Activated CD8-positive, alpha-beta T cell treated with anti-CD3 and anti-CD28 coated beads, Interleukin-2, amount 10 ng/mL, durations not matched to agents 7 days and 5 days (primary cell): ENCODE measurements at places on chromosomes 16 and 17. TPM values are rescaled to one million over a fixed set of nuclear protein-coding genes. Genes with fewer than 3 reads are reported as not detected.

DNA sequence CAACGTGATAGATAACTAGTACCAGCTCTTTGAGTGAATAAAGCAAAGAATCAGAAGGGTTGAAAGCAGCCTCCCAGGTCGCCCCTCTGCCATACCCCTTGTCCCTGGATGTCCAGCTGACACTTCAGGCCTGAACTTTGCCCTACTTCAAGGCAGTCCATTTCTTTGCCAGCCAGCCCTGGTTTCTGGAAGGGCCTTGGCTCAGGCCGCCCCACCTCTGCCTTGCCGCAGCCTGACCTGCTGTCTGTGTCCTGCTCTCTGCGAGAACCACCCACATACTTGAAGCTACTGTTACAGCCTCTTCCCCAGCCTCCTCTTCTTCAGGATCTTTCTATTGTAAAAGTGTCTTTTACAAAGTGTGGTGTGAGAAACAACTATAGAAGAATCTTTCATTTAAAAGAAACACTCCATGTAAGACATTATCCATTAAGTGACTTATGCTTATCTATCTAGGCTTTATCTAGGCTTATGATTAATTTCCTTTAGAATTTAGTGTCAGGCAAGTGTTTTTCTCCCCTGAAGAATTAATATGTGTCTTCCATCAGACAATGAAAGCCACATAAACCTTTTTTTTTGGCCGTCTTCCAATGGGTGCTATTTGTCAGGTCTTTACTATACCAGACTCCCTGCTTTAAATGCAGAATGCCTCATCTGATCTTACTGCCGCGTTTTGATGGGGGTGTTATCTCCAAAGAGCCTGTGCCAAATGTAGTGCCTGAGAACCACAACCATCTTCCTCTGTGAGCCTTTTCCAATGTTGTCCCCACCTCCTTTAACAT lies 133.9 kb downstream of the SOCS1 start:
- DNase-seq: no peak

DNA sequence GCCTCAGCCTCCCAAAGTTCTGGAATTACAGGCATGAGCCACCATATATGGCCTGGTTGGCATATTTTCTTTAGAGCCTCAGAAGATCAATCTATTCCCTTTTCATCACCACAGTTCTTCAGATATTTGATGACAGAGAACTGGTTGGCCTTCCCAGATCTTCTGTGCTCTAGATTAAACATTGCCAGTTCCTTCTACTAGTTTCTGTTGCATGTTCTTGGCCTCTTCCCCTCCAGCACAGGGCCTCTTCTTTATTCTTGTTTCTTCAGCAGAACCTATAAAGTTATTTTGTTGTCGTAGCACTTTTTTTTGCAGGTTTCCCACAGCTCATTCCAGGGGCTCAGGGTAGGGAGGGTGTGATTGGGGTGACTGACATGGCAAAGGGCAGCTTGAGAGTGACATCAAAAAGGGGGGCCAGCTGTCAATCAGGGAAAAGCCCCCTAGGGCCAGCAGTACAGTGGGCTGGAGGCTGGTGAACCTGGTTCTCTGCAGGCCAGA lies 9.3 kb downstream of the CHD9 start:
- DNase-seq: no peak

DNA sequence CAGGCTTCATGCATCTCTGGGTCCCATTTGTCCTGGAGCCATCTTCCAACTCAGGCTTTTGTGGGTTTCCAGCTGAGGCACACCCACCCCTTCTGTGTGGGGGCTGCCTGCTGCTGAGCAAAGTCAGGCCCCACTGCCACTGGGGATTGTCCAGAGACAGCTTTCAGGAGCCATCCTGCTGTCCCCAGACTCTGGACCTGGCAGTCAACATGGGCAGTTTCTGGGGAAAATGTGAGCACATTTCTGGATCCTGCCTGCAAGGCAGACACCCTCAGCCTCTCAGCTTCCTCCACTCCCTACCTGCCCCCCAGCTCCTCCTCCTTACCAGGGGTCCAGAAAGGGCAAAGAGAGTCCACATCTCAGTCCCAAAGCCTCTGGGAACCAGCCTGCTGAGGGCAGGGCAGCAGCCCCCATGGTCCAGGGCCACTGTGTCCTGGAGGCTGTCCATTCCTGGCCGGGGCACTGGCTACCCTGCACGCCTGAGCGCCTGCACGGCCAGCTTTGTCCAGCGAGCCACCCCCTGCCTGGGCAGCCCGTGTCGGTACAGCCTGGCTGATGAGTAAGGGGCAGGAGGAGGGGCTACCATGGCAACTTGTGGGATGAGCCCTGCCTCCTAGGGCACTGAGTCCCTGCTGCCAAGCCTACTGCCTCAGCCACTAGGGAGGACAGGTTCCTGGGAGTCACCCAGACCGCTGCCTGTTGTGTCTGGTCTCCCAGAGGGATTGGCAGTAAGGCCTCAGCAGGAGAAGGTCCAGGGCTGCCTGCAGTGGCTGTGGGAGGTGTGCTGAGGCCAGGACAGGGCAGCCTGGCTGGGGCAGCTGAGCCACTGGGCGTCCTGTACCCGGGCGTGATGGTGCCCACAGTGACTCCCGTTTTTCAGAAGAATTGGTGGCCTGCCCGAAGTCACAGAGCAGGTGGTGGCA lies at the start of gene SLC47A2:
TSS of gene SLC47A2 (minus strand) at position 477 of the 923 bp plus-strand sequence. CDS start at position 448, 29 bp downstream.
- no peak for DNase-seq

DNA sequence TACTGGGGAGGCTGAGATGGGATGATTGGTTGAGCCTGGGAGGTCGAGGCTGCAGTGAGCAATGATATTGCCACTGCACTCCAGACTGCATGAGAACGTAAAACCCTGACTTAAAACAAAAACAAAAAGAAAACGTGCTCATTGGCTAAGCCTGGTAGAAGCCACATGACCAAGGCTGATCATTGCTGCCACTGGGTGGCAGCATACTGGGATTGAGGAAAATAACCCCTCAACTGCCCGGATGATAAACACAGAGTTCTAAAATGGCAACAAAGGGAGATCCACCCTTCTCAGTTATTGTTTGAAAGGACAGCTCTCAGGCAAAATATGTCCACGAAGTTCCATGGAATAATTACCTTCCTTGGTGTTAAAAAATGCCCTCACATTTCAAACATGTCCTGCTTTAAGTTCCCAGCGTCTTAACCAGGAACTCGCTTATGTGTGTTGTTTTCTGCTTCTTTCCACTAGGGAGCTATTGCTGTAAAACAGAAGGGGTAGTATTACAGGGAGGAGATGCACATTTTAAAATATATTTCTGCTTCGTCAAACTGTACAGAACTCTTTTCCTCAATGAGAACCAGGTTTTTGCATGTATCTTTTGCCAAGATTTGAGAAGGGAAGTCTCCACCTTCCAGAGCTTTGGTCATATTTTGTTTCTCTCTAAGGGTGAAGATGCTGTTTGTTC lies 675.3 kb downstream of the MAF start:
- DNase-seq: peak; percentile 21

DNA sequence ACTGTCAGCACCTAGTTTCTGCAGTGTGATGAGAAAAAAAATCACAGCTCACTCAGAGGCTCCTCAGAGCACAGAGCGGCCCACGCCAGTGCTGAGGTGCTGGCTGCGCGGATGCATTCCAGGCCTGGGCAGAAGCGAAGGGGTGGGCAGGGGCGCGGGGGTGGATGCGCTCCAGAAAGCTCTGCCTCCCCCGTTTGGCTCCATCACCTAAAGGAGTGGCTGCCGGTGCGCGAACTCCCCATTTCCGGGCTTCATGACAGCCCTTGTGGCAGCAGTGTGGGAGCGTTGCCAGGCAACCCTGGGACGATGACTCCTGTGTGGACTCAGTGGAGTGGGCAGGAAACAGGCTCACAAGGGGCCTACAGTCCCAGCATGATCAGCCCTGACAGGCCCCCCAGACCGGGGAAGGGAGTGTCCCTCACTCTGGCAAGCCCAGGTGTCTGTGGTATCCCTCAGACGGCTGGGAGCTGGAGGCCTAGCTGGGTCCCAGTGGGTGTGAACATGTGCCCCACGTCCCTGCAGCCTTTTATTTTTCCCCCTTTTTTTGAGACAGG lies 32.8 kb upstream of the NUDT16L1 start:
- DNase-seq: peak; percentile 87

DNA sequence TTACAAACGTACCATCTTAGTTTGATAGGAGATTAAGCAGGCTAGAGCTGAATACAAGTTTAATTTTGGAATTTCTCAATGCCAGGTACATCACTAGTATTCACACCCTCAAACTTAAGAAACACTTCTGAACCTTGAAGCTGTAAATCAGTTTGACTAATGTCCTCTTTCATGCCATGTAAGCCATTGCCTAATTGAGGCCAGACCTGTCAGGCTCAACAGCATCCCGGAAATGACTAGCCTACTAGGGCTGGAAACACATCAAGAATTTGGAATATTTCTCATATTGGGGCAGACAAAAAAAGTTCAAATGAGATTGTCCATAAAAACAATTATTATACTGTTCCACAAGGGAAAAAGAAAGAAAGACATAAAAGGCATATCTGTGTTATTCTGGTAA lies 1.7 kb downstream of the USP32 start:
- DNase-seq: no peak

DNA sequence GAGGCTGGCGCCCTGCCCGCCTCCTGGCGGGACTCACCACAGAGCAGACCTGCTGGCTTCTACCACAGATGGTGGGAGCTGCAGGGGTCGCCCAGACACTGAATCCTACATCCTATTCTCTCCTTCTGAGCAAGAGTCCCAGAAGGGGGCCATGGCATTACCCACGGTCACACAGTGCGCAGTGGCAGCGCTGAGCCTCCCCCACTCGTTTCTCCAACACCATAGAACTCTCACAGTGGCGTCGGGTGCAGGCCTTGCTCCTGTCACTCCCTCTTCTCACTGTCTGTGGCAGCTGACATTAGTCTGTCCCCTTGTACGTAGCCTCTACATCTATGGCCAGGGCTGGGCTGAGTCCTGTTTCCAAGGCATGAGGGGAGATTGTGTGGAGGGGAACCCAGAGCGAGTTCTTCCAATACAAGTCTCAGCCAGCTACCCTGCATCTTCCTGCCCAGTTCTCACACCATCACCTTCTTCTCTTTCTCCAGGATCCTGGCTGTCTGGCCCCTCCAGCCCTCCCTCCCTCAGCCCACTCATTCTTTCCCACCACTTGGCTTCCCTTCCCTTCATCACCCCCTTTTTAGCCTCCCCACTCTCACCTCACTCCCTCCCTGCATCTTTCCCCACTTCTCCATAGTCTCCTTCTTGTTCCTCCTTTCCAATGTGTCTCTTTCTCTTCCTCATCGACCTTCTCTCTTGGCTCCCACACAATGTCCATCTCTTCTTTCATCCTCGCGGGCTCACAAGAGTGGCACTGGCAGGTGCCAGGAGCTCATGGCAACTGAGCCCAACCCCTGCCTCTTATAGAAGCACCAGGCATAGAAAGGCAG lies 5.9 kb downstream of the UBTF start:
- DNase-seq: no peak

- no peak for DNase-seq
These were observed 12.8 kb upstream of the CBX8 start for GRCh38 chr17:79809530-79810129.

The MFSD6L gene
- total RNA-seq: 1.4 TPM

The ZNF276 gene
- 69.6 TPM for total RNA-seq
